ENCODE measurements at places on chromosomes 7 and 10. TPM values are rescaled to one million over a fixed set of nuclear protein-coding genes. Genes with fewer than 3 reads are reported as not detected.

Gene OR9A2
- total RNA-seq: under 0.01 TPM

Gene ASB10
- not detected for total RNA-seq

Gene FGF8
- total RNA-seq: not detected

Gene VPS37D
- 26.1 TPM for total RNA-seq

Gene NODAL
- 2.0 TPM for total RNA-seq

Gene CYP2E1
- total RNA-seq: 14.7 TPM

Gene ADAMTS14
- 0.41 TPM for total RNA-seq

Gene GPR15LG
- total RNA-seq: not detected

Gene TFPI2
- total RNA-seq: 0.41 TPM

Gene TAS2R3
- 1.2 TPM for total RNA-seq

Gene MBL2
- total RNA-seq: not detected

Gene LRRC17
- 15.5 TPM for total RNA-seq

Gene CH25H
- total RNA-seq: 0.82 TPM

Gene CELF2
- total RNA-seq: 129 TPM

Gene LLCFC1
- not detected for total RNA-seq

Gene THSD7A
- total RNA-seq: 34.6 TPM

Gene PODXL
- 9.4 TPM for total RNA-seq

Gene IFIT1B
- total RNA-seq: 0.41 TPM

Gene ANKRD61
- under 0.01 TPM for total RNA-seq

Gene MMD2
- total RNA-seq: 2.4 TPM

Gene HOXA13
- total RNA-seq: not detected

Gene MEOX2
- total RNA-seq: not detected

Gene DEPP1
- 4.1 TPM for total RNA-seq

Gene FAM25C
- total RNA-seq: not detected

Gene PARD3
- total RNA-seq: 27.7 TPM

Gene SEMA3A
- 33.0 TPM for total RNA-seq

Gene CNTNAP2
- total RNA-seq: 110 TPM

Gene FZD8
- total RNA-seq: 13.0 TPM

Gene LEP
- not detected for total RNA-seq

Gene CAV2
- total RNA-seq: 25.7 TPM

Gene PAPOLB
- 0.82 TPM for total RNA-seq

Gene GPER1
- 1.6 TPM for total RNA-seq

Gene C10orf143
- 0.41 TPM for total RNA-seq

Gene GIMAP6
- 6.9 TPM for total RNA-seq

Gene CRYGN
- total RNA-seq: under 0.01 TPM

Gene CPEB3
- total RNA-seq: 21.2 TPM

Gene TMEM270
- not detected for total RNA-seq

Gene NPS
- not detected for total RNA-seq

Gene OR13A1
- under 0.01 TPM for total RNA-seq

Gene SLC26A5
- not detected for total RNA-seq

Gene CDC123
- total RNA-seq: 146 TPM

Gene OR2A42
- under 0.01 TPM for total RNA-seq

Gene OPALIN
- not detected for total RNA-seq

Gene ERCC6
- 31.8 TPM for total RNA-seq

Gene LRRTM3
- total RNA-seq: 14.7 TPM

Gene ADRA2A
- 19.6 TPM for total RNA-seq

Gene SFRP4
- 1.2 TPM for total RNA-seq

Gene EIF4H
- total RNA-seq: 132 TPM

Data from frontal cortex (tissue), 4 donors.